Omental fat pad (tissue), 4 donors: ENCODE measurements at places on chromosomes 6 and 20.

- no peak for DNase-seq
Measured at GRCh38 chr6:142635130-142635529, 309.8 kb downstream of the HIVEP2 start.

GRCh38 chr6:15475261-15475660 is 187.6 kb downstream of the DTNBP1 start:
- DNase-seq: no peak

DNA sequence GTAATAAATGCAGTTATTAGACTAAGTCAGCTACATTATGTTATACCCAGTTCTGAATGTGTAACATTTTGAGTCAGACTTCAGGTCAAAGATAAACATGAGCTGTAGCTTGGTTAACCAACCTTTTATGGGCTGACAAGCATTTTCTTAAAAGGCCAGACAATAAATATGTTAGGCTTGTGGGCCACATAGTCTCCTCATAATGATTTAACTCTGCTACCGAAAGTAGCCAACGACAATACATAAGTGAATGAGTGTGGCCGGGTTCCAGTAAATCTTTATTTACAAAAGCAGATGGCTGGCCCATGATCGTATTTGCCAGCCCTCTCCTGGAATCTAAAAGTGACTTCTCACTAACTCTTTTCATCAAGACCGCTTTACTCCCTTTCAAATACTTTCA is 49.9 kb downstream of the ATG5 start:
- DNase-seq: no peak

GRCh38 chr20:24403406-24403805 is 66.0 kb upstream of the SYNDIG1 start:
- no peak for DNase-seq

DNA sequence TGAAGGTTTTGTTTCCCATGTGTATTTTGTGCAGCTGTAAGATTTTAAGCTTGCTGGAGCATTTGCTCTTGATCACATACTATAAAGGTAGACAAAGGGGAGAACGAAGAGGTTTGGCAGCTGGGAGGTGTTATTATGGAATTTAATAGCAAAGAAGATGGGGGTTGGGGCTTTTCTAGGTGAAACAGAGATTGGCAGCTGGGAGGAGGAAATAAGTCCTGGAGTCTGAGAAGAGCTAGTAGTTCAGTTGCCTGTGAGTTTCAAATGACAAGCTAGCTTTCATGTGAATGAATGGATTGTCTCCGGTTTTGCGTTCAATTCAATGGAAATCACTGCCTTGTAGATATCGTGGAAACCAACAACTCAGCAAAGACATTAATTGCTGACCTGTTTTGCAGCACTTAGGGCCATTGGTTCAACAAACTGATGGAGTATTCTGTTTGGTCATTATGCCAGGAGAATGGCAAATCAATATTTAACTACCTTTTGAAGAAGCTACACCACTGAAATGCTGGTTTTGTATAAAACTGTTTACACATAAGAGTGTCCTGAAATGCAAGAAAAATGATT is 38.1 kb upstream of the FLRT3 start:
- no peak for DNase-seq

GRCh38 chr6:170143401-170144150 is 147.3 kb downstream of the DLL1 start:
- no peak for DNase-seq

- DNase-seq: no peak
Measured at GRCh38 chr20:12358006-12358654, 440.4 kb downstream of the BTBD3 start.

DNA sequence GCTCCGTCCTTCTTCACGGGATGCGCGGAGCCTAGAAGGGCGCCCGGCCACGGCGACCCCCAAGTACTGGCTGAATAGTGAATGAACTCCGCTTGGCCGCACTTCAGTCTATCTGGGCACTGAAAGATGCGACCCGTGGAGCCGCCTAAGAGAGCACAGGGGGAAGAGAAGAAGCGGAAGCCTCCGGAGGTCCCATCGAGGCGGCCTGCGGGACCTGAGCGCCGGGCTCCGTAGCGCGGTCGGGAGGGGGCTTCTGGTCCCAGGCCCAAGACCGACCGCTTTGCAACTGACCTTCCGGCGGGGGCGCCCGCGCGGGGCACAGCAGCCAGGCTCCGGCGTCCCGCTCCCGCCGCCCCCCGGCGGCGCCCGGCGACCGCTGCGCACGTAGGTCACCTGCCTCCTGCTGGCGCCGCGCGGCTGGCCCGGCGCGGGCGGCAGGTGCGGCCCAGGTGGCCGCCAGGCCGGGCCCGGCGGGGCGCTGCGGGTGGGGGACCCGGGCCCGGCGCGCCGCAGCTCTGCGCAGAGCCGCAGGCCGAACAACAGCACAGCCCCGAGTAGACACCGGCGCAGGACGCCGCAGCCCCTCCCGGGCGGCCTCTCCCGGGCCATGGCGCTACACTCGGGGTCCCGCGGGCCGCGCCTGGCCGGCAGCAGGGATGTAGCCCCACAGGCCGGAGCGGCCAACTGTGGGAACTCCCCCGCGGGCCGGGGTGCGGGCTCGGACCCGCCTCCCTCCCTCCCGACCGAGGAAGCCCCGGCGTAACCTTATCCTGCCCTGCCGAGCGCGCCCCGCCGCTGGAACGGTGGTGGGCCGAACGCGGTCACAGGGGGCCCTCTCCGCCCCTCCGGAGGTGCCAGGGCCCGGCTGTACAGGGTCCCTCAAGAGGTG is at the start of gene METTL24:
Gene METTL24 (minus strand): TSS at position 686 of the 889 bp plus-strand sequence. CDS start 77 bp downstream, at position 609.
- no peak for DNase-seq

DNA sequence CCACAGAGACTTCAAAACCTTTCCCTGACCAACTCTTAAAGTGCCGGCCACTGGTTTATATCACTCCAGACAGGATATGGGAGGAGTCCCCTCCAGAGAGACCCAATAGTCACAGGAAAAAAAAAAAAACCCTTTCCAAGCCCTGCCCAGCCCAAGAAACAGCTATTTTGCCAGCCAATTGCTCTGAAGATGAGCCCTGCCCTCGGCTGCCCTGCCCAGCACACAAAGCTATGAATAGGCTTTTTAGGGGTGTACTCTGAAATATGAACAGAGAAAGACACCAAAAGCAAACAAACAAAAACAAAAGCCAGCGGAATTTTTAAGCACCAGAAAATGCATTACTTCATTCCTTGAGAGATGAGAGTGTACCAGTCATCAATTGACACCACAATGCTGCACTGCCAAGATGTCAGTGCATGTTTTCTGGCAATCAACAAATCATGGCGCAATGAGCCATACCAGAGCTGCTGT is 275.1 kb downstream of the C6orf118 start:
- DNase-seq: no peak

DNA sequence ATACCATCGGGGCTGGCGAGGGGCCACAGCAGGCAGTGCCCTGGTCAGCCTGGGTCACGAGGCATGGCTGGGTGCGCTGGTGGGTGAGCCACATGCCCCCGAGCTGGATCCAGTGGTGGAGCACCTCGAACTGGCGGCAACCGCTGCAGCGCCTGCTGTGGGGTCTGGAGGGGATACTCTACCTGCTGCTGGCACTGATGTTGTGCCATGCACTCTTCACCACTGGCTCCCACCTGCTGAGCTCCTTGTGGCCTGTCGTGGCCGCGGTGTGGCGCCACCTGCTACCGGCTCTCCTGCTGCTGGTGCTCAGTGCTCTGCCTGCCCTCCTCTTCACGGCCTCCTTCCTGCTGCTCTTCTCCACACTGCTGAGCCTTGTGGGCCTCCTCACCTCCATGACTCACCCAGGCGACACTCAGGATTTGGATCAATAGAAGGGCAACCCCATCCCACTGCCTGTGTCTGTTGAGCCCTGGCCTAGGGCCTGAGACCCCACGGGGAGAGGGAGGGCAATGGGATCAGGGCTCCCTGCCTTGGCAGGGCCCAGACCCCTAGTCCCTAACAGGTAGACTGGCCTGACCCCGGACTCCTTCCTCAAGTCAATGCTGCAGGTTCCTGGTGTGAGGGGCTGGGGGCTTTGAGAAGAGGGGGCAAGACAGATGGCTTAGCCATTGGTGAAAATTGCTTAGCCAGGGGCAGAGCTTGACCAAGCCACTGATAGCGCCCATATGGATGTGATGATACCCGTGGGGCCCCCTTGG is 598 bp downstream of the TMEM239 start:
- DNase-seq: no peak

GRCh38 chr6:13814176-13814937 is at the start of gene MCUR1:
TSS of gene MCUR1 (minus strand) at chr6:13814557. CDS start at chr6:13814429, 128 bp downstream.
- DNase-seq: peak; percentile 54

DNA sequence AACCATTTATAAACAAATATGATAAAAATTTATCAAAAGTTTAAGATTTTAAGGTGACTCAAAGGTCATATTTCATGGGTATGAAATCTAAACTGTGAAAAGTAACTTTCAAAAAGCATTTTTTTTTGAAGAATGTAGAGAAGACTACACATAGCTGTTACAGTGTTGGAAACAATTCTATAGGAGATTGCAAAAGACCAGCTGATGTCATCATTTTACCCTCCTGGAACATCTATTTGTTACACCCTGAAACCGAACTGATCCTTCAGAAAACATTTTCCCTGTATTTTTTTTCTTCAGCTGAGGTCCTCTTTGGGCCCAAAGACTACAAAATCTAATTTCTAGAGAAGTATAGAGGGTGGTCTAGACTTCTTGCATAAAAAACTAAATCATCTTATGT is 297.5 kb upstream of the FERMT1 start:
- no peak for DNase-seq

- DNase-seq: no peak
Measured at GRCh38 chr6:117401799-117402198, 23.9 kb downstream of the ROS1 start.

DNA sequence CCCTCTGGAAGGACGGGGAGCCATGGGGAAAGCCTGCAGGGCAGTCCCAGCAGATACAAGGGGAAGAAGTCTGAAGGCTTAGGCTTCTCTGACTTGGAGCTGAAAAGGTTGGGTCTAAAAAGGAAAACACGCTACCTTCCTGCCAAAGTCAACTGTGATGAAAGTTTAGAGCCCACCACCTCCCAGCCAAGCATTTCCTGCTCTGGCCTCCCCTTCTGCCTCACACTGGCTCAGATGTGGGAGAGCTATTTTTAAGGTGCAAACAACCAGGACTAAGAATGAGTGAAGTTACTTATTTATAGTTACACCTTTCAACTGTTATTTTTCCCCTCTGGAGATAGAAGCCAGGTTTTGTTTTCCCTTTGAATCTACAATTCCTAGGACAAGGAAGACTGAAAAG is 21.2 kb downstream of the NEDD9 start:
- DNase-seq: no peak

DNA sequence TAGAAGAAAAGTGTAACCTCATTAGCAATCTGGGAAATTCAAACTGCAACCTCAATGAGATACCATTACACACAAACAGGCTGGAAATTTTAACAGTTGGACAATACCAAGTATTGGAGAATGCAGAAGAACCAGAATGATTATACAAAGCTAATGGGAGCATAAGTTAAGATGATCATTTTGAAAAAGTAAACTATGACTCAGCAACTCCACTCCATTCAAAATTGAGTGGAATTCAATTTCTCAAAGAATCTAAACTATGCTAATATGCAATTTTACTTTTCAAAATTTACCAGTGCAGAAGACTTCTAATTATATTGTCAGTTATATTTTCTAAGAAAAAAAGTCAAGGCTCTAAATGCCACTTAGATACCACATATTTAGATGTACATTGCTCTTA is 17.2 kb downstream of the GPLD1 start:
- DNase-seq: no peak

DNA sequence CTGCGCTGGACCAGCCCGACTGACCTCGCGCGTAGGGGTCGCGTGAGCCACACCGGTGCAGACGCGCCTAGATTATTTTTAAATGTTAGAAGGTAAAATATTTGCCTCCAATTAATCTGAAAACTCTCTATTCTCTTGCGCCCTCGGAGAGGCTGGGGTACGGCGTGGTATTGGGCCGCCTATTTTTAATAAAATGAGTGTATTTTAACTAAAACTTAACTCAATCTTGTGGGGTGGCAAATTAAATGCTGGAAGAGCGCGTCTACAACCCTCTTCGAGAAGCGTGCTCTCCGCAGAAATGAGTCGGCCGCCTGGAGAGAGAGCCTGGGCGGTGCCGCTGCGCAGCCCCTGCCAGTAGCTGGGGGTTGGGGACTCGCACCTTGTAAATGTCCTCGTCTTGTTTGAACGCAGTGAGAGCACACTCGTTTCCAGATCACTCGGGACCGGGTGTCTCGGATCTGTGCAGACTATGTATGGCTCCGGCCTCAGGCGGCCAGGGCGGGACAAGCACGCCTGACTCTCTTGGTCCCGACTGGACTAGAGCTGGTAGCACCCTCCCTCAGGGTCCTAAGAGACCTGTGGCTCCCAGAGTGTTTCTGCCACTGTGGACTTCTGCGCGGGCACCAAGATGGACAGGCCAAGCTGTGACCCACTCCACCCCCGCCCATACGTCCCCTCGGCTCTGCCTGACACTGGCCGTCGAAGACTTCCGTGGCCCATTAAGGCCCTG is 2.0 kb upstream of the MAFB start:
- DNase-seq: no peak

DNA sequence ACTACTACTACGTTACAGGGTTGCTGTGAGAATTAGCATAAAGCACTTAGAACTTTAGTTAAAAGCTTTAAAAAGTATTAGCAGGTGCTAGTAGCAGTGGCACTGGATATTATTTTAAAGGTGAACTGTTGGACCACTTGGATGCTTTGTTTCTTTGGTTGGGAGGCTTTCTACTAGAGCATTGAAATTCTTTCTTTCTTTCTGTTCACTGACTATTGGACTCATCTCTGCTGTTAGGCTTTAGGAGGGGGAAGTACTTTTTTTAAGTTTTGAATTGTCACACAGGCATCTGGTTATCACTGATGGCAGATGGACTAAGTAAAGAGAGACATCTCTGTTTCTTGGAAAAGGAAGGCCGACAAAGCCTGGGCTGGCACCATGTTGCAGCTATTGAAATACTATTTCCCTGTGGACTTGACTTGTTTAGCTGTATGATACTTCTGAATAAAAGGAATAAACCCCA is 4.8 kb downstream of the TBPL1 start:
- DNase-seq: no peak

DNA sequence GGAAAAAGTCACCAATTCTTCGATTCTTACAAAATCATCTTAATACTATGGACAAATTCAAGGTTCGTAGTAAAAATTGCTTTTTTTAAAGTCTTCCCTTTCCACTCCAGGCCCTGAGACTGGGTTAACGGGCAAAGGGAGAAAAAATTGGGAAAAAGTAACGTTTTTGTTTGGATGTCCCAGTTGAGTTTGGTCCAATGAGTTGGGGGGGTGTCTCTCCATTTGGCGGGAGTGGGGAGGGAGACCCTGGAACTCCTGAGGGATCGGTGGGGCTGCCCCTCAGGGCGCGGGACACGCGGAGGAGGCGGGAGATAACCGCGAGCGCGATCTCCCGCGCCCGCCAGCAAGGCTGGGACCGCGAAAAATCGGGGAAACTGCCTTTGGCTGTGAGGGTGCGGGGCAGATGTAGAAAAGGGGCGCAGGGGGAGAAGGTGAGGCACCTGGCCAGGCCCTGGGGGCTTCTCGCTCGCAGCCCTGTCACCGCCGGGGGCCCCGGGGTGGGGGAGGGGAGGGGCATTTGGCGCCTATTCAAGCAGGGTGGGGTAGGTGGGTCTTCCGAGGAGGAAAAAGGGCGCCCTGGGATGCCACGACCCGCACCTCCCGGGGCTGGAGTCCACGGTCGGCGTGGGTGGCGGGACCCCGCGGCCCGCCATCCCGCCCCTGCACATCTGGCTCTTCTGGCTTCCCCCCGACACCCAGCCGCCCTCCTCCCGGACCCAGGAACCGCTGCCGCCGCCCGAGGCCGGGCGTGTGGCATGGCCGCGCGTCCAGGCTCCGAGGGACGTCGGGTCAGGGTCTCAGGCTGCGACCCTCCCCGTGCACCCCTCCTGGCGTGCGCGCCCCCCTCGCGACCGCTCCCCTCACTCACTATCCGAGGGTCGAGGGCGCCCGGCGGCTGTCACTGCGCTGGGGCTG is 595 bp downstream of the FBXO5 start:
- DNase-seq: no peak

GRCh38 chr6:40038626-40039025 is 104.4 kb upstream of the MOCS1 start:
- DNase-seq: no peak
